ENCODE measurements at places on chromosomes 11 and 22. TPM values are rescaled to one million over a fixed set of nuclear protein-coding genes. Genes with fewer than 3 reads are reported as not detected.

DNA sequence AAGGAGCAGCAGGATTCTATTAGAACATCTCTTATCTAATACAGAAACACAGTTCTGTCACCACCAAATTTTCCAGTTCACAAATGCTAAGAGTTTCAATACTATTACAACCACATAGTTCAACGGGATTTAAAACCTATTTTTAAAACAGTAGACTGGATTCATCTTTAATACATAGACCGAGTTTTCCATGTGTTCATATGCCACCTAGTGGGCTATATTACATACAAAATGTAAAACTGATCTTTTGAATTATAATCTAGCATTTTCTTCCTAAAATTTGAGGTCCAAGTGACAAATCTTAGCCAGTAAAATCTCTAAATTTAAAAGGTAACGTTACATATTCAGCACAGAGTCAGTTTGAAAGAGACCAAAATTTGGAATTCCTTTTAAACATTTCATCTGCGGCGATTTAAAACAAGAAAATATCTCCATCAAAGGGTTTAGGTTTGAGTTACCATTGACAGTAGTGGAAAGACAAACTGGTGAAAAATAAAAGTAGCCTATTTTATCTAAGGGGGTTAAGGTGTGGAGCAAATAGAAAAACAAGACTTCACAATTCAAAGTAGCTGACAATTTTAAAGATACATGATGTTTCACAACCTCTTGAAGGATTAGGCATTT lies 269.3 kb upstream of the MPPED2 start:
- no peak for DNase-seq

- DNase-seq = peak; percentile 66
Observed at GRCh38 chr22:44620129-44620840, 81.7 kb upstream of the PRR5 start.

Gene SCGB1C1
- total RNA-seq = not detected

DNA sequence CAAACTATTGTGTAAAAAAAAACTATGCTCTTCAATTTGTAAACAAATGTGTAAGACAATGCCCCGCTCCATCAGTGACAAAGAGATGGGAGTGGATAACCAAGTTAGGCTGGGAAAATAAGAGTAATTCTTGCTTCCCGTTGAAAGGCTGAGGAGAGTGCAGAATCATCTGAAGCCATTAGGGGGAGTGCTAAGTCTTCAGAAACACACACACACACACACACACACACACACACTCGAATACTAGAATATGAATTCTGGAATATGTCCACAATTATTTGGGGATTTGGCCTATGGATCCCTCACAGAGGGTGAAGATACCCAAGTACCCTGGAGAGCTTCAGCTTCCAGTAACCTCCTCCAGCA lies 27.8 kb upstream of the ROBO3 start:
- DNase-seq = no peak

Gene CCDC15
- 2.2 TPM for total RNA-seq

- no peak for DNase-seq
Observed at GRCh38 chr11:130413405-130414106, 14.9 kb downstream of the ADAMTS8 start.

Measured in ureter (tissue), 1 donor.